ENCODE measurements at places on chromosomes 16 and 17.

DNA sequence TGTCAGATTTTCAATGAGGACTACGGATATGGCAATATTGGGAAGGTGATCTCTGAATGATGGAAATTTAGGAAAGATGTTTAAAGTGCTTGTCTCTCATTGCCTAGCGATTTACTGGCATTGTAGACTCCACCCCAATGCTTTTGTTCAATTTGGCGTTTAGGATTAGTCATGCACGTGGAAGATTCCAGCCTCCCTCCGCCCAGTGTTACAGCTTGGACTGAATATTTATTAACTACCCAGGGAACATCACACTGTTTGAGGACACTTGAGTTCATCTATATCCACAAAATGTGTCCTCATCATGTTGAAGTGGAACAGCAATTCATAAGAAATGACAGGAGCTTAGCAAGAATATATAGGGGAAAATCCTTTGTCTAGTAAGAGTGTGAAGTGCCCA lies 738.8 kb upstream of the RBFOX1 start:
- no peak for DNase-seq

- DNase-seq = no peak
These were observed 61.7 kb upstream of the MRC2 start for GRCh38 chr17:62565817-62566216.

GRCh38 chr16:75392906-75393305 lies 40.4 kb downstream of the CFDP1 start:
- no peak for DNase-seq

DNA sequence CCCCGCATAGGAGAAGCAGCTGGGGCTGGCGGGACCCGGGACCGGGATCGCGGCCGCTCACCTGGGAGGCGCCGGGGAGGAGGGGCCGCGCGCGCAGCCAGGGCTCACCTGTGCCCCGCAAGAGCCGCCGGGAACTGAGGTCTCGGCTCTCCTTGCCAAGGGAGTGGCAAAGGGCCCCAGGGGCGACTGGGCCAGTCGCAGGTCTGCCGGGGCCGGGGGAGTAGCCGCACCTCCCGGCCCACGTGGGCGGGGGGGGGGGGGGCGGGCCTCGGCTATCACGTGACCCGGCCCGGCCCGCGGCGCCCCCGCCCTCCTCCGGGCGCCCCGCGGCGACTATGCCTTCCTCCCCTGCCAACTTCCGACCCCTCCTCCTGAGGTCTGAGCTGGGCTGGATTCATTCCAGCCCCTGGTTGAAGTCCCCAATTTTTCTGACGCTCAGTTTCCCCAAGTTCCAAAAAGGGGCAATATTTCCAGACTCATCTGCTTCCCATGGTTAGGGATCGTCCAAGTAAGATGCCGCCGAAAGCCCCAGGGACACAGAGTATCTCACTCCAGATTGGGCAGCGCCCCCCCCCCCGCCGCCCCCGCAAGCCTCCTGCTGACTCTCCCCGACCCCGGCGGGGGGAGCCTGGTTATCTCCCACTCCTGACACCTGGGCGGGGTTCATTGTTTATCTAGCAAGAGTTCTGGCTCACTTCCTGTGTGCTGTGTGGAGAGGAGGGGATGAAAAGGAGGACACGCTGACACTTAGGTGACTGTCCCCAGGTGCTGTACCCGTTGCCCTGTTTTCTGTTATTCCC lies at the start of gene TMC6:
Gene TMC6, minus strand, starts transcription at position 205 of the 800 bp plus-strand sequence. CDS start 1,923 bp downstream, outside the sequence.
- DNase-seq = no peak

- DNase-seq = no peak
These were observed 44.8 kb downstream of the ADCY7 start for GRCh38 chr16:50311134-50311528.

DNA sequence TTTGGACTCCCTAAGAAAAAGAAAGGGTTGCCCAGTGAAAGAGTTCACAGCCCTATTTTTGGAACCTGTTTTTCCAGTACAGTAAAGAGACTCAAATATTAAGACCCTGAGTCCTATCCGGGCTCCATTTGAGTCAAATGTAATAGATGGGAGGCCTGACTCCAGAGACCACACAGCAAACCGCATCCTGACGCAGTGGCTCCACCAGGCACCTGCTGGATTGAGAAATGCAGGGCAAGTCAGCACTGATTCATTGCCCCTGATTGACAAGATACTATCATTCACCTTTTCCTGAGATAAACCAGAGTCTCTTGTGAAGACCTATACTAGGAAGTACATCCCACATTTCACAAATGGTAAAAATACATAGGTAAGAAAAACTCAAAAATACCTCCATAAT lies 715.7 kb upstream of the SOX9 start:
- no peak for DNase-seq

Data from cortex of kidney (tissue), 1 donor.